ENCODE measurements at places on chromosomes 12 and 14.

DNA sequence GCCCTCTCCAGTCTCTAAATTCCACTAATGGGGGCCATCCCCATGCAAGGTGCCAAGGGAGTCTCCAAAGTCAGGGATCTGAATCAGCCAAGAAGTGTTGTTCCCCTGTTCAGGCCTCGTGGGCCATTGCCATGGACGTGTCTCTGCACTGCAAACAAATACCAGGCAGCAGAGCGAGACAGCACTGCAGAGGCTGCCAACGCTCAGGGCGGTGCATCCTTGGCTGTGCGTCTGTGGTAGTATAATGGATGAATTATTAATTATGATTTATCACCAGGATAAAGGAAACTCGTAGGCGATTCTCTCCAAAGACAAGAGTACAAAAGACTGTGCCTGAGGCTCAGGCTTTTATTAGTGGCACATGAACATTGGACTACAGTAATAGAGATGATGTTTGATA lies 122.3 kb upstream of the NTF3 start:
- no peak for DNase-seq

- DNase-seq = no peak
Observed at GRCh38 chr14:92217936-92218335, 96.2 kb downstream of the CPSF2 start.

GRCh38 chr12:57213763-57214397 lies 2.7 kb upstream of the NXPH4 start:
- no peak for DNase-seq

DNA sequence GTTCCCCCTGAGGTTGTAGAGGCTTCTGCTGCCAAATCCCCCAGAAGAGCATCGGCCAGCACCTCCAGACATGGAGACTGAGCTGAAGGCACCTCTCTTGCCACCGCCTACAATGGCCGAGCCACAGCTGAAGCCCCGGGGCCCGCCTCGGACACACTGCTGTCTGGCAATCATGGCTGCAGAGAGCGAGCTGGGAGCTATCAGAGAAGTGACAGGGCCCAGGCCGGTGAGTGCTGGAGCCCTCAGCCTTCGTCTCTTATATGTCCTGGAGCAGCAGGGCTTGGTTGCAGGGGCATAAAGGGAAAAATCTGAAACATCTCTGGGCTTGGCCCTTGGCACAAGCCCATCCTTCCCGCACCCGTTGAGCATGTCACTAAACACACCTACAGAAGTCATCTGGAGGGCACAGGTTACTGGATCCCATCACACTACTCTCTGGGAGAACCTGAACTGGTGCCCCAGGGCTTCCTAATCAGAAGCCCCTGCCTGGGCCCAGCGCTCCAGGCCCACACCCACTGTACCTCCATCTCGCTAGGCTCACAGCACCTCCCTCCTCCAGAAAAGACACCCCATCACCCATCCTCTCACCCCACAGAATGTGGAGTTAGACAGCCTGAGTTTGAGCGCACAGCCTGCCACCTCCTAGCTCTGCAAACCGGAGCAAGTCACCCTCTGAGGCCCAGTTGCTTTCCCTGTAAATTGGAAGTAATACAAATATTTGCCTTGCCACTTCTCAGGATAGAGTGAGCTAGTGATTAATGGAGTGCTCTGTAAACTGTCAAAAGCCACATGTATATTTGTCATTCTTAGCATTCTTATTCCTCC lies at the start of gene KRT4:
Gene KRT4, minus strand, starts transcription at position 232 of the 825 bp plus-strand sequence. Its CDS starts 58 bp downstream, at position 174.
- DNase-seq = no peak

DNA sequence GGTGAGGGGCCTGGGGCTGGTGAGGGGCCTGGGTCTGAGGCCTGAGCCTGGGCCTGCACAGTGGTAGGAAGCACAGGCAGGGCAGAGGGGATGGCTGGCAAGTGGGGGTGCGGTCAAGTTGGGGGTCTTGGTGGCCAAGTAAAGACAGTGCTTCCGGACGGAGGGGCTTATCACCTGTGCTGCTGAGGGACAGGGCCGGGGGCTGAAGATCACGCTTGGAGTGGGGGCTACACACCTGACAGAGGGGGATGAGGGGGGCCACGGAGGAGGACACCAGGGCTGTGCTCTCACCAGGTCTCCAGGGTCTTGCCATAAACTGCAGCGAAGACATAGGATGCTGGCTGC lies 12.2 kb downstream of the TEDC1 start:
- no peak for DNase-seq

DNA sequence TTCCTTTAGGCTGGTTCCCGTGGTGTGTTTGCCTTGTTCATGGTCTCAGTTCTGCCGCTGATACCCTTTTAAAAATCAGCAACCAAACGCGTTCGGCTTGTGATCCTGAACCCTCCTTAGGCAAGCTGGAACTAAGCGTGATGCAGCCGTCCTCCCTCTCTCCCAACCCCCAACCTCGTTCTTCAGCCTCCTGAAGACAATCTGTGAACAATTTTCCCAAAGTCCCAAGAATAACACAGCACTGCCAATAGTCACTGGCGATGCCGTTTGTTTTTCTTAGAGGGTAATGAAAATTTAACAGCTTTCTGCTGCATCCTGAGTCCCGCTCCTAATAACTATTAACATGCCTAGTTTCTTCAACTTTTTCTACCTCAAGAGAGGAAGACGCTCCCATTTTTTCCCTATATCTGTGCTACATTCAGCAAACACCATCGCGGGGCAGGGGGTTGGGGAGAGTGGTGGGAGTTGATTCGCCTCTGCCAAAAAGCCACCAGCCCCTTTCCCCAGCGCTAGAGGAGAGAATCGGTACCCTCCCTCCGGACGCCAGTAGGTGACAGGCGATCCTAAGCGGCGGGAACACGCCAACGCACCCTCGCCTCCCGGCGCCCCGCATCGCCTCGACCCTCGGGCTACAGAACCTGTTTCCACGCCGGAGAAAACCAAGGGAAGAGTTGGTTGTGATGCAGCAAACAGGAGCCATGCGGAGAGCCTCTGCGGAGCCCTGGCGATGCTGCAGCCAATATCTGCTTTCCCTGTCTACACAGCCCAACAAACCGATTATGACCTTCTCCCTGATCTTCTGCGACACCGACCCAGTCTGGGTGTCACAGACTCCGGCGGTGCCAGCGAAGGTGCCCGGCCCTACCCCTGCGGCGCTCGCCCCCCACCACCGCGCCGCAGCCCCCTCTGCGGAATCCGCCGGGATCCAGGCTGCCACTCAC lies 752 bp downstream of the PRICKLE1 start:
- no peak for DNase-seq

- DNase-seq = no peak
Observed at GRCh38 chr14:97618401-97618800, 821.2 kb downstream of the VRK1 start.

DNA sequence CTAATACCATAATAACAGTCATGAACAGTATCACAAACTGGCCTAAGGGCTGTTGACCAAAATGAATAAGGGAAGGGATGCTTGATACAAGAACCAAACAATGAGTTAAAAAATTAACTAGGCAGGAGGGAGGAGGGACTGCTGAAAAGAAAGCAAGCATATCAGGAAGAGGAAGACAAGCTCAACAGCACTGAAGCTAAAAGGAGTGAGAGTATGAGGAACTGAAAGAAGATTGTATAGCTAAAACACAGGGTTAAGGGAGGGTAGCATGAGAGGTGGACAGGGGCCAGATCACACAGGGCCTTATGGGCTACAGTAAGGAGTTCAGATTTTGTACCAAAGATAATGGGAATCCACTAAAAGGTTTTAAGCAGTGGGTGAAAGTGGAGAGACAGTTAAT lies 34.1 kb downstream of the ITGA7 start:
- no peak for DNase-seq

- no peak for DNase-seq
Observed at GRCh38 chr14:47674543-47675465, 601 bp downstream of the MDGA2 start.

DNA sequence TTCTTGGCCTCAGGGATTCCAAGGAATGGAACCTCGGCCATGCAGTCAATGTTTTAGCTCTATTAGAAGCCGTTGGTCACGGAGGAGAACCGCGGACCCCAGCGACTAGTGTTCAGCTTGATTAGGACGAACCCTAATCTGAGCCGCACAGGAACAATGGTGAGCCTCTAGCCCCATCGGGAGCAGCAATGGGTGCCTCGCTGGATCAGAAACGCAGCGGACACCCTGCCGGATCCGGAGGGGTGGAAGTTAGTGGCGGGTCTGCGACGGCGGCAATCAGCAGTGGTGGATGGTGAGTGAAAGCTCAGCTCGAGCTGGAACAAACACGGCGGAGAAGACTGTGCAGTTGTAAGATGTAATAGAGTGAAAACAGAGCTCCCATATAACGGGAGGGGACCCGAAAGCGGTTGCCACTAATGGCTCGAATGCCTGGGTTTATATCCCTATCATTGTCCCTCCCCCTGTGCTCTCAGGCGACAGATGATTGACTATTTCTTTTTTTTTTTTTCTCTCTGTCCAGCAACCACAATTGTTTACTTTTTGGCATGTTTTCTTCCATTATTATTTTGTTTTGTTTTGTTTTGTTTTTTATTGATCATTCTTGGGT lies 127.7 kb downstream of the ZNF664 start:
- DNase-seq = no peak

DNA sequence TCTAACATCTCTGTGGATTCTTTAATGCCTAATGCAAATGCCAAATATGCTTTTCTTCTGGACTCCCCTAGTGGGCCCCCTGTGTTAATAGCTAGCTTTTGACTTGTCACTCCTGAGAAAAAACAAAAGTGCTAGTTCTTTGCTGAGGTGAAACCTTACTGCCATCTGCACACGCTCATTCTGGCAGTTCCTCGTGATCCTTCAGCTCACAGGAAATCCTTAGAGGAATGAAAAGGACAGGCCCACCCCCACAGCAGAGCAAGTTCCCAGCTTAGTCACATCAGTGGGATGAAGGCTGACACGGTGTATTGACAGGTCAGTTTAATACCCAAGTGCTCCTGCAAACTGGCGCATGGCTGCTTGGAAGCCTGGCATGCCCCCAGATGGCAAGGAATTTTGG lies 165.1 kb upstream of the ATP2B1 start:
- DNase-seq = no peak

GRCh38 chr12:79482921-79483320 lies 207.8 kb downstream of the PAWR start:
- no peak for DNase-seq

GRCh38 chr14:35240231-35240630 lies 52.0 kb upstream of the PSMA6 start:
- no peak for DNase-seq

DNA sequence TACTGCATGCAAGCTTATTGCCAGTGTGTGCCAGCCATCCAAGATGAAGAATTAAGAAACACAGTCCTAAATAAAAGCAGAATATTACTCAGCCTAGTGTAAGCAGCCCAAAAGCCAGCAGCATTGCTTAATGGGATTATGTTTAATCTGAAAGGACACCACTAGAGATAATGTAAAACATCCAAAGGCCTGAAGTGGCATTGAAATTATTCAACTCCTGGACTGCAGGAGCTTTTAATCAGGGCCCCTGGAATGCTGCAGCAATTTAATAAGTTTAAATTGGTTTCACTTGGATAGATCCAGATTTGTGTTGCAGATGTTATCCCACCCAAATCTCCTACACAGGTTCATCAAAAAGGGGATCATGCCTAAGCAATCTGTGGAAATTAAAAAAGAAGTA lies 193.0 kb downstream of the C12orf50 start:
- DNase-seq = no peak

DNA sequence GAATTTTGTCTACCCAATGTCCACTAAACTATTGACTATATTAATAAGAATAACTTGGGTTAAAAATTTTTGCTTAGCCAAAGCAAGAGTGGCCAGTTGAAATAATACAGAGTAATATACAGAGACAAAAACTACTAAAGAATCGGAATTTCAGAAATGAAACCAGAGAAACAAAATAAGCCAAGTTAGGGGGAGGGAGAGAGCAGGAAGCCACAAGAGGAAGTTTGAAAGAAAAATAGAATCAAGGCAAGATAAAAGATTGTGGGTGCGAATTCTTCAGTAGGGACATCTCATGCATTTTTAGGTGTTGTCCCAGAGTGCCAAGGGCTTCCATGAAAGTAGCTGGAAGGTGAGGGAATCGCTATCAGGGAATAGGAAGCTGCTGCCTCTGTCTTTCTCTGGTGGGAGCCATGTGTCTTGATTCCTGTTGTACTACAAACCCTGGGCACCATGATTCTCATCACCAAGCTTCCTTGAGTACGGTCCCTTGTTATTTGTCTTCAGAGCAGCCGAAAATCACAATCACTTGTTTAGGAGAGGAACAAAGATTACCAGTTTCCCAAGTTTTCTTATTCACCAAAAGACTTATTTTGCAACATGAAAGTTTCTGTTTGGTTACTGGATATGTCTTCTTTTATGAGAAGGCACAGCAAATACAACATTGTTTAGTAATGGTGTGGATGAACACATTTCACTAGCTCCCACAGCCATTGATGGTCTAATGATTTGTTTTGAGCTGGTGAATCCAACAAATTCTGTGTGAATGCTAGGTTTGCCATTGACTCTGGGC lies 16.7 kb downstream of the NEUROD4 start:
- no peak for DNase-seq

DNA sequence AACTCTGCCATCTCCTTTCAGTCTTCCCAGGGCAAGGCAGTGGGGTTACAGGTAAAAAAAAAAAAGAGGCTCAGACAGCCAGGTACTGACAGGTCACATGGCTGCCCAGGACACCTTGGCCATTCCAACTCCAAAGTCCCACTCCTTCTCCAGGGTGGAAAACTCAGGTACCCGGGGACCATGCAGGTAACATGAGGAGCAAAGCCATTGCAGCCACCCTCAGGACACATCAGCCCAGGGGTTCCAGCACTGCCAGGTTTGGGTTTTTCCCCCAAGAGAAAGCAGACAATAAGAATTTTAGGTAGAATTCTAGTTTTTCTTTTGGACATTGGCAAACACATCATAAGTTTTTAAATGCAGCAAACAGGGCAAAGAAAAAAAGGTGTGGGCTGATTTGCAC lies 15.3 kb downstream of the FAM222A start:
- DNase-seq = no peak
